ENCODE measurements at places on chromosomes 1 and 21.

DNA sequence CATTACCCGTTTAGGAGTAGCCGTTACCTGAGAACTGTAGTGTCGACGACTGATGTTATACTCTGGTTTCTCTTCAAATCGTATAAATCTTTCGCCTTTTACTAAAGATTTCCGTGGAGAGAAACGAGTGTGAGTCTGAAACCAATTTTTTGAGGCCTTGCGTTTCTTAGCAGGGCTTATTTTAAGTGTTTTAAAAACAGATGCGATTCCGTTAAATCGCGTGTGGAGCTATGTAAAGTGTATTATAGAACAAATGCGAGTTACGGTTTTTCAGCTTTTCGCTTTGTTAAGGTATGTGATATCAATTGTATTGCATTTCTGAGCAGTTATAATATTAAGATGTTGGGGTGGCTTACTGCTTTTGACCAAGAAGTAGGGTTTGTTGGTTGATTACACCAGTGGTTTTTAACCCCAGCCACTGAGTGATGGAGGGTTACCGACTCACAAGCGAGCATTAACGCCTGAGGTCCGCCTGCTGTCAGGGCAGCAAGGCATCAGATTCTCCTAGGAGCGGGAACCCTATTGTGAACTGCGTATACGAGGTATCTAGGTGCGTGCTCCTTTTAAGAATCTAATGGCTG lies 18.0 kb downstream of the KIAA2013 start:
- H3K36me3 ChIP-seq: no peaks in the 10 kb centered on the region
- H3K27ac ChIP-seq: peak overlapping the region; percentile 99
- peaks cover 26% of the 10 kb centered on the region for H3K4me1 ChIP-seq
- H3K27me3 ChIP-seq: no peaks in the 10 kb centered on the region

DNA sequence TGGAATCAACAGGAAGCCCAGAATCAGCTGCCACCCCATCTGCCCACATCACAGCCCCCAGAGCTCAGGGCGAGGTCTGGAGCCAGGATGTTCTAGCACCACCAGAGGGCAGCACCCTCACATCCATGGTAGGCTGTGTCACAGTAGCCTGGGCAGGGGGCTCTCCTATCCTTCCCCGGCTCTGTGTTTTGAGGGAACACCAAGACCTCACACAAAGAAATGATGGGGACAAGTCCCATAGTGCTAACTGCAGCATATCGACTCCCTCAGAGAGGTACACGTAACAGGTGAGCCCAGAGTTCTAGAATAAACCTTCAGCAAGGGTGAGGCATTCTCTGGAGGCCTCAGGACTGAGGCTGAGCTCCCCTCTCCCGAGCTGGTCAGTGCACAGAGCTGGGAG lies 2.3 kb upstream of the KCNC4 start:
- H3K27ac ChIP-seq: no peak overlapping the region
- peak; percentile 43 for ATAC-seq
- no peaks in the 10 kb centered on the region for H3K36me3 ChIP-seq
- H3K4me3 ChIP-seq: no peak overlapping the region
- peaks cover 46% of the 10 kb centered on the region for H3K4me1 ChIP-seq

- peaks cover 26% of the 10 kb centered on the region for H3K27me3 ChIP-seq
- peak overlapping the region; percentile 85 for H3K4me3 ChIP-seq
- peak; percentile 46 for ATAC-seq
- H3K4me1 ChIP-seq: peaks cover 16% of the 10 kb centered on the region
- H3K27ac ChIP-seq: peak overlapping the region; percentile 74
- no peaks in the 10 kb centered on the region for H3K36me3 ChIP-seq
Observed at GRCh38 chr1:39080831-39081270, 54.7 kb downstream of the NDUFS5 start.

DNA sequence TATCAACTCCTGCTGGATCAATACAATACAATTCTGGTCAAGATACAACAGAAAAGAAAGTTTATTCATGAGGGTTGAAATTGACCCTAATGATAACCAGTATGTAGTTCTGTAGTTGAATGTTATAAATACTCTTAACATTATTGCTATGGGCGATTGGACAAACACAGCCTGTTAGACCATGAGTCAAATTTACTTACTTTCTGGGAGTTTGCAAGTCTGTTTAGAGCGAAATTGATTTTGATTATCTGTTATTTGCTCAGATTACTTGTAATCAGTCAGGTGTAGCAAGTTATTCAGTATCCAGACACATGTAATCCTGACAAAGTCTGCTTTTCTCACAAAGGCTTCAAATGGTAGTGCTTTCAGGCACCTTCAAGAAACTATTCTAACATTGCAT lies 216.6 kb upstream of the B3GALT2 start:
- H3K4me1 ChIP-seq: no peaks in the 10 kb centered on the region
- H3K36me3 ChIP-seq: no peaks in the 10 kb centered on the region
- H3K4me3 ChIP-seq: no peak overlapping the region
- ATAC-seq: no peak

- H3K36me3 ChIP-seq: no peaks in the 10 kb centered on the region
- no peak overlapping the region for H3K4me3 ChIP-seq
- peaks cover 19% of the 10 kb centered on the region for H3K27me3 ChIP-seq
- H3K4me1 ChIP-seq: peaks cover 25% of the 10 kb centered on the region
Observed at GRCh38 chr1:16421201-16421600, 16.0 kb downstream of the SPATA21 start.

DNA sequence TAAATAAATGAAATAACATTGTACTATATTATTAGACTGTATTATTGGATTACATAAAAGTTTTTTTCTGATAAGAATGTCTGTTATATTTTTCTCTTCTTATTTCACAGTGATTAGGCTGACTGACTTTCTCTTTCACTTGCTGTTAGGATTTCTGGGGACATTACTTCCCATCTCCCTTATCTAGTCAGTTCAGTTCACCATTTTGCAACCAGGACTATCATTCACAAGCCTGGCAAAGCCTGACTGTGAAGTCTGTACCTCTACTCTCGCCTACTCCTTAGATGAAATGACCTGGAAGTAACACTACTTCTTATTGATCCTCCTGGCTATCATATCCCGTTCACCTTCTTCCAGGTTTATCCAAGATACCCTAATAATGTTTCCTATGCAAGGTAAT lies 676.6 kb downstream of the USP25 start:
- ATAC-seq: no peak
- no peaks in the 10 kb centered on the region for H3K4me1 ChIP-seq
- H3K27me3 ChIP-seq: no peaks in the 10 kb centered on the region
- no peak overlapping the region for H3K4me3 ChIP-seq
- no peak overlapping the region for H3K27ac ChIP-seq

DNA sequence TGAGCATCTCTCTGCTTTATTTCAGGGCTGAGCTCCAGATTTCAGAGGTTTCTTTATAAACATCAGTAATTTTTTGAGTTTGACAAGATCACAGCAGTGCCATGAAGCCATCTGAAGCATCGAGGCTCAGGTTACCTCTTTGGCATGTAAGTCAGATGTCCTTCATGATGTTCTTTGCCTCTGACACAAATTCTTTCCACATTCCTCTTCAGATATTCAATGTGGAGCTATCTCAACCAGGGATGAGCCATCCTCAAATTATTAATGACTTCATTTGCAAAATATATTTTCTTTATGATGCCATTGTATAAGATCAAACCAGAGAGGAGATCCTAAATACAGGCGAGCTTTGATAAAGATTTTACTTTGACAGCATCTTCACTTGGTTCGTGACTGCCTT lies 256.7 kb downstream of the COL11A1 start:
- no peak for ATAC-seq
- no peak overlapping the region for H3K4me3 ChIP-seq
- H3K36me3 ChIP-seq: no peaks in the 10 kb centered on the region
- no peak overlapping the region for H3K27ac ChIP-seq
- no peaks in the 10 kb centered on the region for H3K27me3 ChIP-seq

DNA sequence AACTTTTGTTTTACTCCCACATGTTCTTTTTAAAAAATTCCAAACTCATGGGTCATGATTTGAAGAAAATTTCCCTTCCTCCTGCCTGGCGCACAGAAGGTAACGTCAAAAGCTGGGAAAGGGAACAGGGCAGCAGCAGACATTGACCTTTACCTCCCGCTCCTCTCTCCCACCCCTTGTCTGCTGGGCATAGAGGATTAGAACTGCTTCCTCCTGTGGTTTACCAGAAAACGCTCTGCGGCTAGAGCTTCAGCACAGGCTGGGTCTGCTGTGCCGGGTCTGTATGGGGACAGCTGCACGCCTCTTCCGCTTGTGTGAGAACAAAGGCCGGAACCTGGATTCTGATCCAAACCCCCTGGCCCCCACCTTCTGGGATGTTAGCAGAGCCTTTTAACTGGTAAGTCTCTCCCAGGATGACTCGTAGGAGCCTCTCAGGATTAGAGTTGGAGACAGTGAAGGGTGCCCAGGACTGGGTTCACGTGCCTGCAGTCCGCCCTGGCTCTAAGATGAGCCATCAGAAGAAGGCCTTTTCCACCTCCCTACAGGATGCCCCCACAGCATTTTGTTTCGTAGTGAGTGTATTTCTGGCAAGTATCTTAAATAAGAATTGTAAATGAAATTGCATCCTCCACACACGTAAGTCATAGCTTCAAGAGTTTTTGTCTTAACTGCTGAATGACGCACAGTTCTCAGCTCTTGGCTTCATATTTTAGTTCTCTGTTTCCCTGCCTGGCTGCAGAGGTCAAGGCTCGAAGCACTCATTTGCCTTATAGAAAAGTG lies 5.2 kb downstream of the H6PD start:
- ATAC-seq: peak; percentile 79
- peak overlapping the region; percentile 52 for H3K27ac ChIP-seq
- H3K4me1 ChIP-seq: peaks cover 71% of the 10 kb centered on the region

GRCh38 chr1:19744886-19745285 lies 54.8 kb downstream of the TMCO4 start:
- no peak overlapping the region for H3K27ac ChIP-seq
- H3K4me1 ChIP-seq: no peaks in the 10 kb centered on the region
- ATAC-seq: no peak
- H3K27me3 ChIP-seq: no peaks in the 10 kb centered on the region

GRCh38 chr1:17198476-17199258 lies 6.3 kb upstream of the PADI1 start:
- H3K36me3 ChIP-seq: no peaks in the 10 kb centered on the region
- H3K4me1 ChIP-seq: peaks cover 10% of the 10 kb centered on the region
- ATAC-seq: no peak
- no peak overlapping the region for H3K27ac ChIP-seq
- peaks cover 7% of the 10 kb centered on the region for H3K27me3 ChIP-seq
- no peak overlapping the region for H3K4me3 ChIP-seq

- no peak overlapping the region for H3K4me3 ChIP-seq
- no peak for ATAC-seq
- H3K27me3 ChIP-seq: peaks cover 22% of the 10 kb centered on the region
- no peak overlapping the region for H3K27ac ChIP-seq
- H3K4me1 ChIP-seq: no peaks in the 10 kb centered on the region
Observed at GRCh38 chr1:19981507-19982312, 2.3 kb upstream of the PLA2G2A start.

GRCh38 chr1:230401101-230401500 lies 25.0 kb downstream of the PGBD5 start:
- no peak overlapping the region for H3K4me3 ChIP-seq
- no peak for ATAC-seq
- no peak overlapping the region for H3K27ac ChIP-seq
- H3K27me3 ChIP-seq: peaks cover 66% of the 10 kb centered on the region
